NCI-H1417 treated with DMSO at 0.1 percent for 48 hours (cell line): ENCODE measurements at places on chromosomes 12 and 14.

- peak; percentile 48 for DNase-seq
Measured at GRCh38 chr14:26820138-26820537, 222.3 kb upstream of the NOVA1 start.

DNA sequence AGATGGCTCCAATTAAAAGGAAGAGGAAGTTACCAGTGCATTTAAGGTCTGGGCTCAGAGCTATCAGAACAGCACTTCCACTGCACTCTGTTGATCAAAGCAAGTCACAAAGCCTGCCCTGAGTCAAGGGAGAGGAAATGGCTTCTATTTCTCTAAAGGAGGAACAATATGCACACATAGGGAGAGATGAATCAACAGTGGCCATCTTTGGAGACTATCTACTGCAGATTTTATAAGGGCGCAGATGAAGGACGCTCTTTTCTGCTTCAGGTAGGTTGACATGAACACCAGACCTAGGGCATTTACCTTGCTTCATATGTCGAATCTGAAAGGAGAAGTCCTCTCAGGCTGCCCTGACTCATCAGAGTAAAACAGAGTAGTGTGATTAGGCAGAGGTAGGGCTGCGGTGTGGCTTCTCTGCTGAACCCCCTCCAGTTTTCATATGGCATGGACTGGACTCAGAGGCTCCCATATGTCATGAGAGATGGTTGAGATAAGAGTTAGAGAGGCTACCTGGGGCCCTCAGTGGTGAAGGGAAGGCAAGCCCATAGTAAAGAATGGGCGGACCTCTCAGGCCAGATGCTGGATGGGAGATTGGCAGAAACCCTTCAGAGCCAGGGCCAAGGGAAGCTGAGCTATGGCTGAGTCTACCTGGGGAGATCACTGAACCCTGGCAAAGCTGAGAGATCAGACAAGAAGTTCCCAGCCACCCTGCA, 84.4 kb downstream of the ARF6 start:
- DNase-seq = no peak

DNA sequence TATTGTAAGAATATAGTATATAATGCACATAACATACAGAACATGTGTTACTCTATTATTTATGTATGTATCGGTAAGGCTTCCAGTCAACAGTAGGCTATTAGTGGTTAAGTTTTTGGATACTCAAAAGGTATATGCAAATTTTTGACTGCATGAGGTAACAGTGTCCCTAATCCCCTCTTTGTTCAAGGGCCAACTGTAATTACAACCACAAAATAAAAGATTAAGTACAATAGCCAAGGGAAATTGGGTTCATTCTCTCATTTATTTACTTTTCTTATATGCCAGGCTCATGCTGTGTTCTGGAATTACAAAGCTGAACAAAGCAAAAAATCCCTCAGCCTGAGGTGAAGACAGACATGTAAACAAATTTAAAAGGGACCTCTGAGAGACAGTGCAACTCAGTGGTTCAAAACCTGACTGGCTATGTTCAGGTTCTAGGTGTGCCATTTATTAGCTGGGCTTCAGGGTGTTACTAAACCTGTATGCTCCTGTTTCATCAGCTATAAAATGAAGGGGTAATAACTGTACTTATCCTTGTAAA, 43.4 kb upstream of the TSPAN8 start:
- peak; percentile 23 for DNase-seq

GRCh38 chr12:6952121-6952862, 1.1 kb downstream of the PTPN6 start:
- no peak for DNase-seq

- no peak for DNase-seq
Measured at GRCh38 chr14:38987781-38988180, 115.3 kb downstream of the SEC23A start.

DNA sequence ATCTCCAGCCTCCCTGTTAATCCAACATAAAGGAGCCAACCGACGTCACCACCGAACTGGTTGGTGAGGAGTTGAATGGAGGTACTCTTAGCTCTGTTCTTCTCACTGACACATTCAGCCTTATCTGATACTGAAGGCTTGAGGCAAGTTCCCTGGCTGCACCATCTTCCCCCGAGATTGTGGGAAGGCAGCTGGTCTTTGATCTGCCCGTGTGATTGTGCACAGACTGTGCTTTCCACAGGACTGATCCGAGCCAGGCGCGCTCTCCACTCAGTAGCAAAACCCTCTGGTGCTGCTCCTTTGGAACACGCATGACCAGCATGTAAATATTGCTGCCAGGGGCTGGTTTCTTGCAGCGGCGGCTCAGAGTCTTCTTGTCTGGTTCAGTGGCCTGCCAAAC, 30.1 kb upstream of the DLK1 start:
- DNase-seq = no peak
